ENCODE measurements at places on chromosomes 12 and 14.

DNA sequence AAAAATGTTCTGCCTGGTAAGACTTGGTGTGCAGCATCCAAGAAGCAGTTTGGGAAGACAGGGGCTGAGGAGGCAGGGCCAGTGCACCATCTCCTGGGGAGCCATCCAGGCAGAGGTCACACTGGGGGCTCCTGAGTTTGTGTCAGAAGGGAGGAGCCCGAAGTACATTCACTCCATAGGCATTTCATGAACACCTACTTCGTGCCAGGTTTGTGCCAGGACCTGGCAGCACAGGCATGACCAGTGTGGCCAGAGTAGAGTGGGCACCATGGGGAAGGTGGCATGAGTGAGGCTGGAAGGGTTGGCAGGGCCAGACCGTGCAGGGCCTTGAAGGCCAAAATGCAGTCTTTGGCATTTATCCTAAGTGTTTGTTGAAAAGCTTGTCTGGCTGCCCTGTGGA, 86.5 kb upstream of the RIN3 start:
- DNase-seq: no peak

DNA sequence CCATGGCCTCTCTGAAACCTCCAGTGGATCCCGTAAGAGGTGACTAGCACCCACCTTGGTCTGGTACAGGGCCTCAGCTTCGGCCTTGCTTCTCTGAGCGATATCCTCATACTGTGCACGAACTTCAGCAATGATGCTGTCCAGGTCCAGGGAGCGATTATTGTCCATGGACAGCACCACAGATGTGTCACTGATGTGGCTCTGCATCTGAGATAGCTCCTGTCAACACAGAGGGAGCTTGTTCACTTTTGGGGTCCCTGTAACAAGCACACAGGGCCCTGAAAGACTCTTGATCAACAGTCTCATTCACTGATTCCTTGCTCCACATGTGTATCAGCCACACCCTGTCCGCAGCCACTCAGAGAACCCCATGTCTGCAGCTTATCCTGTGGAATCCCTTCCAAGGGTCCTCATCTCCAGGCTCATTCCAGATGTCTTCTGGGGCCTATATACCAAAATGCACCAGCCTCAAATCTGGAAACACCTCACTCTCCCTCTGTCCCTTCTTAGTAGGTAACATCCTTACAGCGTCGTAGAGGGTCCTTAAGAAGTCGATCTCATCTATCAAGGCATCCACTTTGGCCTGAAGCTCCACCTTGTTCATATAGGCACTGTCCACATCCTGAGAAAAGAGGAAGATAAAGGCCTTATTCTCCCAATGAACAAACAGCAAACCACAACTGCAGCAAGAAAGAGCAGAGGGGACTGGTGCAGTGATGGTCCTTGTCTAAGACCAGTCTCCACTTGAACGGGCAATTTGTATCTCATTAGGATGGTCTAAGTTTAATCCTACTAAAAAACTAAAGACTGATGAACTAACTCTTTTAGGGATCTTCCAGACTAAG, 3.5 kb downstream of the KRT3 start:
- DNase-seq: no peak

DNA sequence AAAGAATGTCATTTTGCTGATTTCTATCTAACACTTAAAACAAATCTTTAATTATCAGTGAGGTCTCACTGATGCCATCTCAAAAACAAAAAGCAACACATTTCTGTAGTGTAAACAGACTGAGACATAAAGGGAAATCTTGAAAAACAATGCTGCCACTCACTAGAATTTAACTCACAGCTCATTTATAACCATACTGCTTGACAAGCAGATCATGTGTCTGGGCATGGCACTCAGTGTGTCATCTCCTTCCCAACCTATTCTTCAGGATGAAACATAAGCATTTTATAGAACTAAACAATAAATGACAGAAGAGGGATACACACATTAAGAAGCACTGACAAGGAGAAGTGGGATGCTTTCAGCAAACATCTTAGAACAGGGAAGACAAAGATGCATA, 22.4 kb downstream of the ATF7 start:
- no peak for DNase-seq

DNA sequence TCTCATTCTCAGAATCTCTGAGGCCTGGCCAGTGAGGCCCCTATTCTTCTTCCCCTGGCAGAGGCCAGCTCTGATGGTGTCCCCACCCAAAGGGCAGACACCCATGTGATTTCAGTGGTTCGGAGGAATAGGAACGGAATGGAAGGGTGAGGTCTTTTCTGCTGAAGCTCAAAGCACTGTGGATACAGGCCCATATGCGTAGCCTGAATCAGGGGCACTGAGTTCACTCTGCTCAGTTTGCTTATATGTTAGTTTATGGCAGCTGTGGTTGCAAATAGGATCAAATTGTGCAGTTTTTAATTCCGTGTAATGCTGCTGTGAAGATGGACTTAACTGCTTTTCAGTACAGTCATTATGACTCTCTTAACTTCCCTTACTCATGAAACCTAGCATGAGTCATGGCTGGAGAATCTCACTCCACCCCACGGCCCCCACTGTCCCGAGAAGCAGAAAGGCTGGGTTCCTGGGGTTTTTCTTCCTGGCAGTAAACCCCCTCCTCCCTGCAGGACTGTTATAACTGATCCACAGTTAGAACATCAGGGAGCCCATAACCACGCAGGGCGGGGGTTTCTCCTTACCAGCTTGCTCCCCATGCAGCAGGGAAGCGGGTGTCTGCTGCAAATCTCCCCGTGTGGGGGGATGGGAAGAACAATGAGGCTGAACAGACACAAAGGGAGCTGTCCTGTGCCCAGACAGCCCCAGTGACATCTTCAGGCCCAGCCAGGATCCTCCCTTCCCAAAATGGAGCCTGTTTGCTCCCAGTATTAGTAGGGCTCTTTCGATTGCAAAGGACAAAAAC, 122.7 kb downstream of the SLC38A6 start:
- DNase-seq: peak; percentile 3

DNA sequence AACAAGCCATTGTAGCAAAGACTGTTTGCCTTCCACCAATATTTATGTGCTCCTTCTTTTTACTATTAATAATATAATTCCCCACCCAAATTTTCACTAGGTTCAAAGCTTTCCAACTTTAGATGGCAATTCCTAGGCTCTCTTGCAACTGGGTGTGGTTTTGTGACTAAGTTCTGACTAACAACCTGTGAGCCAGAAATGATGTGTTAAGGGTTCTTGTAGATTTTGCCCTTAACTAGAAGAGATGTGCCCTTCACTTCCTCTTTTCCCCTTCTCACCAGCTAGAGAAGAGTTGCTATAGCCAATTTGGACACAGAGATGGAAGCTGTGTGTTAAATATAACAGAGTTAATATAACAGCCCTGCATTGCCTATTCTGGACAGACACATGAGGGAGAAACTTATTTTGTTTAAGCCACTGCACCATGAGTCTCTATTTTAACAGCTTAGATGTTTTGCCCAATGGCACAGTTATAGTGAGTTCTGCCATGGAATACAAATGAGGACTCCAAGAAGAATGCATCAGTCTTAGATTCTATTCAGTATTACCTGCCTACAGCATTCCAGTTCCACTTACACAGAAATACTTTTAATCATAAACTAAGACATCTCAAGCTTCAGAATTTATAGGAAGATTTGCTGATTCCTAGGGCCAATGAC, 216.2 kb downstream of the DUSP6 start:
- no peak for DNase-seq

DNA sequence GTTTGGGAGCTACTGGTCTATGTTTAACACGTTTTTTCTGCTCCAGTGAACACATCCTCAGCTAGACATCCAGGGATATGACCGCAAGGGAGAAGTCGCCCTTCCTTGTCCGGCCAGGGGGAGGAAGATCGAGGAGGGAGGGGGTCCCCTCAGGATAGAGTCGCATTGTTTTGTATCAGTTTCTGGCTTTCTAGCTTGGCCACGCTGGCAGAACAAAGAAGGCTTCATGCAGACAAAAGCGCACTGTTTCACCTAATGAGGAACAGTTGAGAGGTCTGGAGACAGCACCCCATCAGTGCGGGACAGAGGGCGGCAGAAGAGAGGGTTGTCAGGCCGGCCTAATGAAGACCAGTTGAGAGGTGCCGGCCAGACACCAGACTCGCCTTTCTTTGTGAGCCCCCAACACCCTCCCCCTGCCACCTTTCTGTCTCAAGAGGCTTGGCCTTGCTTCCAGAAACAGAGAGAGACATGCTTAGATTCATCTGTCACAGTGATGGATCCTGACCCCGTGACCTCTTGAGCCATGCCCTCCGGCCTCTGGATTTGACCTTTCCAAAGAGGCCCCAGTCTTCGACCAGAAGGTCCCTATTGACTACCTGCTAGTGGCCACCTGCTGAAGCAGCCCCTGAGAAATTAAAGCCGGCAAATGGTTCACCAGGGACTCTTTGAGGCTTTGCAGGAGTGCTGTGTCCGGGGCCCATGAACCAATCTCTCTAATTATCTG, 254.7 kb upstream of the TBX3 start:
- DNase-seq: no peak

DNA sequence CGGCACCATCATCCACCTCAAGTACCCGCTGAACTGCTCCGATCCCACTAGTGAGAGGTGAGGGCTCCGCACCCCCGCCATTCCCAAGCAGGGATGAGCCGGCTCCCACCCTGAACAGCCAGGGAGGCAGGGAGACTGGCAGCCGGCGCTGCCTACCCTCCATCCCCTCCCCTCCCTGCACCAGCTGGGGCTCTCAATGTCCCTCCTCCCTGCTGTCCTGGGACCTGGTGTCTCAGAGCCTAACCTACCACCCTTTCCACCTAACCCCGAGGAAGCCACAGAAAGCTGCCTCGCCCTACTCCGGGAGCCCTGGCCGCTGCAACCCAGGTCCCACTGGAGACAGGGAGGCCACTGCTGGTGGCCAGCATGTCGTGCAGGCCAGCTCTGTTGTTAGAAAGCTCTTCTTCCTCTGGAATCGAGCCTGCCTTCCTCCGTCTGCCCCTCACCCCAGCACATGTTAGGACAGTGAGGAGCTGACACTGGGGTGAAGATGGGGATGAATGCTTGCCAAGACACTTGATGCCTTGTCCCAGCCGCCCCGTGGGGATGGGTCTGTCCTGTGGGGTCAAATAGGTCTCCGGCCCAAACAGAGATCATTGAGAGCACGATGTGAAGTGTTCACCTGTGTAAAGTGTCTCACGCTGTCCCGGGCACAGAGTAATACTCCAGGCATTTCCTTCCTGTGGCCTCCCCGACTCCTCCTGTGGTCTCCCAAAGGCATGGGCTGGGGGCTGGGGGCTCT, 1.1 kb downstream of the PTPN6 start:
- peak; percentile 31 for DNase-seq

DNA sequence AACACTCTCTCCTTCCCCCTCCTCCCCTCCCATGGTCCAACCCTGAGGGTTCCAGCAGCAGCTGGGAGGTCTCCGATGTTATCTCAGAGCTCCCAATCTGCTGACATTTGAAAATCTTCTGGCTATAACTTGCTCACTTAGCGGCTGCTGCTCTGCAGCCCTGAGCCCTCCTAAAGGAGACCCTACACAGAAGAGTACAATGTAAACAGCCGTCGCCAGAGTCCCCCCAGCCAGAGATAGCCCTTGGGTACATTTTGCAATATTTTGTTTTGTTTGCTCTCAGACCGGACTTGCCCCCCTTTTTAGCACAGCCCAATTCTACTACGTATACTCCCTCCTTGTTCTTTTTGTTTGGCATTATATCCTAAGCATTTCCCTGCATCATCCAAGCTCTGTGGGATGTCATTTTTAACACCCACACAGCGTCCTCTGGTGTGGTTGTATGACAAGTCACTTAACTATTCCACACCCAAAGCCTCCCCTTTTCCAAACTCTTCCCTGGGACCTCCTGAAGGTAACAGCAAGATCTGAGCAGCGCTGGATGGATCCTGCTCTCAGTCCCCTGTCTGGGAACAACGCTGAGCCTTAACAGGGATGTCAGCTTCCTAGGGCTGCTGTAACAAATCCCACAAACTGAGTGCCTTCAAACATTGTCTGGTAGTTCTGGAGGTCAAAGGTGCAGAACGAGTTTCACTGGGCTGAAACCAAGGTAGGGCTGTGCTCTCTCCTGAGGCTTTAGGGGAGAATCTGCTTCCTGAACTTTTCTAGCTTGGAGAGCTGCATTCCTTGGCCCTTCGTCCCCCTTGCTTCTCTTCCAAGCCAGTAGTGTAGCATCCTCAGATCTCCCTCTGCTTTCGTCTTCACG, 25.3 kb upstream of the TCL1B start:
- DNase-seq: no peak

GRCh38 chr14:40119765-40120164, 687.5 kb upstream of the FBXO33 start:
- no peak for DNase-seq

- DNase-seq: no peak
Measured at GRCh38 chr12:4289998-4290790, 16.6 kb downstream of the CCND2 start.

GRCh38 chr12:23238957-23239356, 614.0 kb downstream of the ETNK1 start:
- DNase-seq: no peak

DNA sequence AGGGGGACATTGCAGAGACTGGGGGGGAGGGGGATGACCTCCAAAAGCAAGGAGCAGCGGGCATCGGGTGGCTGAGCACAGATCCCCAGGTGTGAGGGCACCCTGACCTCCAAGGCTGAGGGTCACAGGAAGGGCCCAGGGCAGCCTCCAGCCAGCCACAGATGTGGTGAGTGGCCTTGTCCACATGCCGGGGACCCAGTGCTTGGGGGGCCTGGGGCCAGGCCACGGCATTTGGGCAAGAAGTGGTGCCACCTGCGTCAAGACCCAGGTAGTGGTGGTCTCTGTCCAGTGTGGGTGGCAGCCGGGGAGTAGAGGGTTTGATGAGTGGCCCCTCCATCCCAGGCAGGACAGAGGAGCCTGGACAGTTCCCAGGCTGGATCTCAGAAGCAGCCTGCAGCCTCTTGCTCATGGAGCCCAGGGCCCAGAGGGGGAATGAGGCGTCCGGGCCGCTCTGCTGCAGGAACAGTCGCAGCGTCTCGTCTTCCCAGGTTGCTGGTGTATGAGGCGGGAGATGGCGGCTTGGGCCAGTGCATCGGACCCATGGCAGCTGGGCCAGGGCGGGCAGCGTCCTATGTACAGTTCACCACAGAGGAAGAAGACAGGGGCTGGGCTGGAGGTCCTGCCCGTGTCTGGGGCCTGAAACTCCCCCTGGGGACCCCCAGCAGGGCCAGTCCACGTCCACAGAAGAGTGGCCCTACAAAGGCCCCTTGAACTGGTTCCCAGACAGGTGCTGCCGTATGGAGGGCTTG, 33.5 kb downstream of the CCNK start:
- DNase-seq: no peak

All from CD4-positive, alpha-beta T cell treated with Interleukin-17A for 1 hour (primary cell).